LHCN-M2 (cell line): ENCODE measurements at places on chromosomes 16 and 17. TPM values are rescaled to one million over a fixed set of nuclear protein-coding genes. Genes with fewer than 3 reads are reported as not detected.

The CES4A gene
- total RNA-seq, result 0.06 and 0.77 TPM in 2 replicates

DNA sequence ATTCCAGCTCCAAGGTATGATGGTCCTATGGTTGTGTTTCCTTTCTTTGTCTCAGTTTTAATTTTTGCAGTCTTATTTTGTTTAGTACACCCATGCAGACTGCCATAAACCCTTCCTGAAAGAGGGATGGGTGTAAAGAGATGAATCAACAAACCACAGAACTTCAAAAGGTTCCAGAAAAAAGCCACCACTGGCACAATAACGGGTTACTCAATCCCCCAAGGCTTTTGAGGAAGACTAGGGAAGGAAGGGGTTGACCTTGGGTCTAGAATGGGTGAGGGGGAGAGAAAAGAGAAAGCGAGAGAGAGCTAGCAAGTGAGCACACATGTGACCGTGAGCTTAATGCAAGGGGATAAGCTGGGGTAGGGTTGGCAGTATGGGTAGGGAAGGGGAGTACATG is 168.1 kb downstream of the XYLT1 start:
- peak; percentile 2 for DNase-seq

GRCh38 chr17:17070931-17071330 is 28.7 kb downstream of the MPRIP start:
- DNase-seq, result no peak

DNA sequence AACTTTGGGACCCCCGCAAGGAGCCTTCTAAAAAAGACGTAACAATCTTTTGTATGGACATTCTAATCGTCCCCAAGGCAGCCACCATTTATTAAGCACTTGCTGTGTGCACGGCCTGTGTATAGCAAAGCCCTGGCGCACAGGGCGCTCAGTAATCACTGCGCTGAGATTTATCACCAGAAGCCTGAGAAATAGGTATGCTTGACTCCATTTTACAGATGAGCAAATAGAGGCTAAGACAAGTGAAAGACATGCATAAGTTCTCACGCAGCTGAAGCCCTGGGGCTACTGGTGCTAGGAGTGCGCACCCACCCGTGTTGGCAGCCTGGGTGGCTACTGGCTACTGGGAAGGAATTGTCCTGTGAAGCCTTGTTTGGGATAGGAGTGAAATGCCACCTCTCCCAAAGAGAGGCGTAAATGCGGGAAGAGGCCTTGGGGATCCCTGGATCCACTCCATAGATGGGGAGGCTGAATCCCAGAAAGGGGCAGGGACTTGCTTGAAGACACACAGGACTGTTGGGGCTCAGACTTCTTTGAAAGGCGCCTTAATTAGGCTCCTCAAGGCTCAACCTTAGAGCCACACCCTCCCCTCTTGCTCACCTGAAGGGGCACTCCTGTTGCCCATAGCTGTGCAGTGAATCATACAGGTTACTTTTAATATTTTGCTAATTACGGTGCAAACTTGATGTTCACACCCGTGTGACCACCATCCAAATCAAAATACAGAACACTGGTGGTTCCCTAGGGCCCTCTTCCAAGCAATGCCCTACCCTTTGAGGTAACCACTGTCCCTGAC is 634 bp upstream of the NATD1 start:
- DNase-seq, result no peak

- peak; percentile 68 for DNase-seq
Measured at GRCh38 chr16:30786115-30786935, 680 bp downstream of the ZNF629 start.

GRCh38 chr17:58970609-58971450 is 135.8 kb downstream of the TRIM37 start:
- peak; percentile 28 for DNase-seq
